Hematopoietic multipotent progenitor cell treated with erythropoietin and hydrocortisone succinate and interleukin-3 and kit ligand, for 4 days (in vitro differentiated cells): ENCODE measurements at places on chromosomes 12 and 14.

DNA sequence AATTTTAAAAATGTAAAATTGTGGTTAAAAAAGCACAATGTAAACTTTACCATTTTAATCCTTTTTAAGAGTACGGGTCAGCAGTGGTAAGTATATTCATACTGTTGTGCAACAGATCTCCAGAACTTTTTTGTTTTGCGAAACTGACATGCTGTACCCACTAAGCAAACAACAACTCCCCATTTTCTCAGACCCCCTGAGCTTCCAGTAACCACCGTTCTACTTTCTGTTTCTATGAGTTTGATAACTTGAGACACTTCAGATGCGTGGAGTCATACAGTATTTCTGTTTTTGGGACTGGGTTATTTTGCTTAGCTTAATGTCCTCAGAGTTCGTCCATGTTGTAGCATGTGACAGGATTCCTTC, 38.0 kb downstream of the CHST11 start:
- no peak for DNase-seq

DNA sequence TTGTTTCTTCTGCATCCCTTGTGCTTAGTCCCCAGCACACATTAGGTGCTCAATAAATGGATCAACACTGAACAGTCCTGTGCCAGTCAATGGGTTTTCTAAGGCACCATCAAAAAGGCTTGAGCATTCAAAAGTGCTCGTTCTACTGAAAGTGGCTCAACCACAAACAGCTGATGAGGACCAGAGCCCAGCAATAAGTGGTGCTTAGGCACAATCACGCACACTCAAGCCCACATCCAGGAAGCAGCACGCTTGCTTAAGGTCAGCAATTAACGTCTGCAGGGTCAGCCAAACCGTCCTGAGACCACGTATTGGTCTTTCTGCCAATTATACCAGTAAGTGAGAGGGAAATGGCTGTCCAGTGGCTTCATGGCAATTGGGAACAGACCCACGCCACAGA, 56.5 kb downstream of the PRIMA1 start:
- no peak for DNase-seq

- peak; percentile 37 for DNase-seq
These were observed 6.1 kb upstream of the PSMA3 start for GRCh38 chr14:58238252-58239243.

DNA sequence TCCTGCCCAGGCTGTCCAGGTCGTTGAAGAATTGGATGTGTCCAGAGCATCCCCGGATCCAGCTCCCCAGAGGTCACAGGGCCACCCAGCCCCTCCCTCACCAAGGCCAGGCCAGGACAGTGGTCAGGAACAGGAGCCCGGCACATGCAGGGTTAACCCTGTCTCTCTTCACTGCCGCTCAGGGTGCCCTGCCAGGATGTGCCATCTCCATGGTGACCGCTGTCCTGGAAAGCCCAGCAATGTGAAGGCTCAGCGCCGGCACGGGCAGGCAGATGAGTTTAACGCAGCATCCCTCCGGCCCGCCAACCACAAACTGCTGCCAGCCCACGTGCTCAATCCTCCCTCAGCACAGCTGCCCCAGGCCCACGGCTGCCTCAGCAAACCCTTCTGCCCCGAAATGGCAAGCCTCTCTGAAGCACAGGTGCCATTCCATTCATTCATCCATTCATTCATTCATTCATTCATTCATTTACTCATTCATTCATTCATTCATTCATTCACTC, 4.4 kb downstream of the TMEM179 start:
- DNase-seq = peak; percentile 21
